Hindlimb muscle (tissue), 1 donor: ENCODE measurements at places on chromosomes 2 and 18. TPM values are rescaled to one million over a fixed set of nuclear protein-coding genes. Genes with fewer than 3 reads are reported as not detected.
A peak's percentile ranks its signal among the peaks of the same experiment; 100 is the strongest.

DNA sequence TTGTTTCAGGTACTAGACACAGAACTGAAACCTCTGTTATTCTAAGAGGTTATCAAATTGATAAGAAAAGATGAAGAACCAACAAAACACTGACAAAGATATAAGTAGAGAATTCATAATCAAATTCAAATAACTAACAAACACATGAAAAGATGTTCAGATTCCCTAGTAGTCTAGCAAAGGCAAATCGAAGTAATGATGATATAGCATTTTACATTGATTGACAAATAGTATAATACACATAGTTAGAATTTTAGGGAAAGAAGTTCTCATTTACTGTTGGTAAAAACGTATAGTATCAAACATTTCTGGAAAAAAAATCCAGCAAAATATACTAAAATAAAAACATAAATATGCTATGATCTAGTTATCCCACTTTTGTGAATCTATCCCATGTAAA lies 50.6 kb downstream of the DNAH7 start:
- no peak for DNase-seq

DNA sequence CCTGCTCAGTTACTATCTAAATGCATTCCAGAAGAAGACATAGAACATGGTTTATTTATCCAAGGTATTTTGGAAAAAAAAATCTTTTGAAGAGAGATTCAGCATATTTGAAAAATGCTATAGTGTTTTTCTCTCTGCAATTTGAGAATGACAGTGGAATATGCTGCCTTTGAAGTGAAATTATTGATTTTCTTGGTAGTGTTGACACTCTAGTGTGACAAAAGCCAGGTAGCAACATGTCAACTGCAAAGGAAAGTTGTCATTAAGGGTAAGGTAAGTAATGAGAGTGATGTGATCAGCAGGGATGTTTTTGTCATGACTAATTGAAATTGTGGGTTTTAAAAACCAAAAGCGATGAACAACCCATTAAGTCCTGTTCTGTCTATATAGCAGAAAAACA lies 1387.1 kb upstream of the TMEFF2 start:
- no peak for DNase-seq

GRCh38 chr2:120452131-120452530 lies 106.2 kb downstream of the INHBB start:
- DNase-seq = no peak

DNA sequence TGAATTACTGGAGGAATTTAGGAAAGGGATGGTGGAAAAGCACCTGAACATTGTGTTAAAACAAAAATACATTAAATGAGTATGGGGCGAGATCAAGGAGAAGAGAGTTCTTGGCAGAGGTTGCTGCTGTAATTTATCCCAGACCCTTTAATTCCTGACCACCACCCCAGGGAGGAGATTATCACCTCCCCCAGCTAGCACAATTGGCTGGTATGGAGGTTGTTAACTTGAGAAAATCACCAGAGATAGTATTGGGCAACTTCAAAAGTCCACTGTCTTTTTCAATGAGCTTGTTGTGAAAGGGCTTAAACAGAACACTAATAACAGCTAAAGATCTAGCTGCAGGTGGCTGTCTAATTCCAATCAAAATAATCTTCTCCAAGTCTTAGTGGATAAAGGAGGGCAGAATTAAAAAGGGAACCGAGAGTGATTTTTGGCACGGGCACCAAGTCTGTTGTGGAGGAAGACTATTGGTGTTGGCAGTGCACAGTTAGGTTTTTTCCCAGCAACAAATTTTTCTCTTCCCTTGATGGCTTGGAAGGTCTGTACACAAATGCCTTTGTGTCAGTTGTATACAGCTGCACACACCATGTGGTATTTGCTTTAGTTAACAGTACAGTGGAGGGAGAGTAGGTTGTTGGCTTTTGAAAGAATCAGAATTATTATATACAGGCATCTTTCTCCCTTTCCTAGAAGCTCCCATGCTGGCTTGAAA lies 289.5 kb downstream of the SLC4A3 start:
- no peak for DNase-seq

DNA sequence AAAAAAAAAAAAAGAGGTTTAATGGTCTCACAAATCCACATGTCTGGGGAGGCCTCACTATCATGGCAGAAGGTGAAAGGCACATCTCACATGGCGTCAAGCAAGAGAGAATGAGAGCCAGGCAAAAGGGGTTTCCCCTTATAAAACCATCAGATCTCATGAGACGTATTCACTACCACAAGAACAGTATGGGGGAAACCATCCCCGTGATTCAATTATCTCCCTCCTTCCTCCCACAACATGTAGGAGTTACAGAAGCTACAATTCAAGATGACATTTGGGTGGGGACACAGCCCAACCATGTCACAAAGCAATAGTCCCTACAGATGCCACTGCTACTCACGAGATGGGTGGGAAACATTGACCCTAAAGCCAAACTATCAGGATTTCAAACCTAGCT lies 392.7 kb upstream of the ID2 start:
- DNase-seq = no peak

- DNase-seq = no peak
These were observed 1.2 kb upstream of the SRBD1 start for GRCh38 chr2:45612285-45612684.

- DNase-seq = no peak
These were observed 457 bp upstream of the SP9 start for GRCh38 chr2:174334278-174334715.

- peak; percentile 88 for DNase-seq
These were observed at the start of the genes BCS1L and ZNF142 for GRCh38 chr2:218659258-218659987. Gene BCS1L (plus strand): TSS chr2:218659683. CDS start chr2:218660988, 1,305 bp downstream. Gene ZNF142 (minus strand): TSS chr2:218659623. CDS start chr2:218656429, 3,194 bp downstream.

- DNase-seq = peak; percentile 85
These were observed 12.0 kb upstream of the E2F6 start for GRCh38 chr2:11477994-11478393.

DNA sequence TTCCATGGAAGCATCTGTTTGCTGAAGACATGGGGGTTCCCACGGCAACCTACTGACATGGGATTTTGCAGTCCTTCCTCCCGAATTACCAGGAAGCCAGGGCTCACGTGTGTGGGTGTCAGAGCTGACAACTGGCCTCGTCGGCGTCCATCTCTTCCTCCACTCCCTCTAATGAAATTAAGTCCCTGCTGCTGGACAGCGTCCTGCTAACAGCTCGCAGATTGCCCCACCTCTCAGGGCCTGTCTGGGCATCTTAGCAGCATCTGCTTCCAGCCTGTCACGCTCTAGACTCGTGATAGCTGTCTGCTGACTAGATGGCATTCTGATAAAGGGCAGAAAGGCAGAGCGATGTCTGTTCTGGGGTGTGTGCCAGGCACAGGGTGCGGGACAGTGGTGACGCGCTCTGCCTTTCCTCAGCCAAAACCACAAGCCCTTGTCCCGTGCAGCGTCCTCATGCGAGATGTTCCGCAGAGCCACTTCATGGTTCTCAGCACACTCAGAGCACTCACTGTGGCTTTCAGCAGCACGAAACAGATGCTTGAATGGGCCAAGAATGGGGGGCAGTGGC lies 161.1 kb downstream of the ARL4C start:
- peak; percentile 79 for DNase-seq

- DNase-seq = peak; percentile 68
These were observed 8.5 kb downstream of the IRS1 start for GRCh38 chr2:226791056-226791486.

GRCh38 chr2:119746836-119747686 lies 12.7 kb upstream of the PTPN4 start:
- DNase-seq = no peak

GRCh38 chr2:119455066-119455718 lies 23.5 kb downstream of the TMEM37 start:
- DNase-seq = no peak

GRCh38 chr2:171316755-171317337 lies 116.9 kb downstream of the METTL8 start:
- DNase-seq = no peak

- no peak for DNase-seq
These were observed 181.5 kb upstream of the SCN7A start for GRCh38 chr2:166675553-166675952.

GRCh38 chr18:23530195-23530594 lies 26.9 kb downstream of the RMC1 start:
- DNase-seq = no peak

DNA sequence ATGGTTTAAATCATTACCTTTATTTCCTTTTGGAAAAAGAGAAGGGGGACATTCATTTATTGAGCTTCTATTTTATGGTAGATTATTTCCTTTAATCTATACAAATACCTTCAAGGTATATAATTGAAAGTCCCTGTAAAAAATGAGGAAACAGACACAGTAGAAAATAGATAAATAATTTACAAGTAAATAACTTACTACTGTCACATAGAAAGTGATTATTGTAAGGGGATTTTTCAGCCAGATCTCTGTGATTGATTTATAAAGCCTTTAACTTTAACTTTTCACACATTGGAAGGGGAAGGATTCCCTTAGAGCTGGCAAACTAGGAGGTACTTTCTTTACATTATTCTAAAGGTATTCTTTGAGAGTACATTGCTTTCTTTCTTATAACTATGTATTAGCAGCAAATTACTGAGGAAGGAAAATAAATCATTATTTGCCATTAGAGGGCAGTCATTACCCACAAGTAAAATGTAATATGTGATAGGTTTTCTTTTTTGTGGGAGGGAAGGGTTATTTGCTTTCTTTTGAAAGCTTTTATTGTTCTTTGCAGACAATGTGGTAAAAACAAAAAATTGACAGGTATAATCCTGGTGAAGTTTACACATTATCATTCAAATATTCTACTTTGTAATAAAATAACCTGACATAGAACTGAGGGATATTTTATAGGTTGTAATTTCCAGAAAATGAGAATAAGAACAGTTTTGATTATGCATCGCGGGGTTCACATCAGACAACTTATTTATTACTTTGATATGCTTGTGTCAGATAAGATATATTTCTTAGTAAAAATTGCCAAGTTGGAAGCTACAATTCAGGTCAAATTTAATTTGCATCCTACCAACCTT lies 24.8 kb upstream of the RPE start:
- DNase-seq = peak; percentile 41

GRCh38 chr2:221551864-221552263 lies 20.2 kb downstream of the EPHA4 start:
- no peak for DNase-seq

- DNase-seq = no peak
These were observed 680.8 kb downstream of the NYAP2 start for GRCh38 chr2:226080334-226080733.

DNA sequence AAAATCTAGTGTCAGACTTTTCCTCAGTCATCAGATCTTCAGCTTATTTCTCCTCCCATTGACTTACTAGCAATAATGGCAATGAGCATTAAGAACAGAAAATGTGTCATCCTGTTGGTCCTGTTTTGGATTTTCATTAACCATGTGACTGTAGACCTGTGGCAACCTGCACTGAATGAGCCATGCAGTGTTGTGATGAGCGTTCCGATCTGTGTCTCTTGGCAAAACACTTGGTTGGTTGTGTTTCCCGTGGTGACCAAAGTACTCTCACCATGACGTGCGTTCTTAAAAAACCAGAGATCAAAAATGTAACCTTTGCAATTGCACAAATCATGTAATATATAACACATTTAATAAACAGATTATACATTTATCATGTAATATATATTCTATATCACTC lies 138.6 kb downstream of the MAP3K20 start:
- no peak for DNase-seq

DNA sequence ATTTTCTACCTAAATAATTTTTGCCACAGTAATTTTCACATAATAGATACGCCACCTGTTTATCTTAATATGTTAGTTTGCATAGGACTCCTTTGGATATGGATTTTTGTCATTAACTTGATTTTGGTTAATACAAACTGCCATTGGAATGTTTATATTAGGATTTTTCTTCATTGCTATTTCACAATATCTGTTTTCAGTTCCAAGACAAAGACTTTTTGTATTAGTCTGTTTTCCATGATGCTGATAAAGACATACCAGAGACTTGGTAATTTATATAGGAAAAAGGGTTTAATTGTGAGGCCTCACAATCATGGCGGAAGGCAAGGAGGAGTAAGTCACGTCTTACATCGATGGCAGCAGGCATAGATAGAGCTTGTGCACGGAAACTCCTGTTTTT lies 503.1 kb upstream of the TMEFF2 start:
- DNase-seq = no peak

DNA sequence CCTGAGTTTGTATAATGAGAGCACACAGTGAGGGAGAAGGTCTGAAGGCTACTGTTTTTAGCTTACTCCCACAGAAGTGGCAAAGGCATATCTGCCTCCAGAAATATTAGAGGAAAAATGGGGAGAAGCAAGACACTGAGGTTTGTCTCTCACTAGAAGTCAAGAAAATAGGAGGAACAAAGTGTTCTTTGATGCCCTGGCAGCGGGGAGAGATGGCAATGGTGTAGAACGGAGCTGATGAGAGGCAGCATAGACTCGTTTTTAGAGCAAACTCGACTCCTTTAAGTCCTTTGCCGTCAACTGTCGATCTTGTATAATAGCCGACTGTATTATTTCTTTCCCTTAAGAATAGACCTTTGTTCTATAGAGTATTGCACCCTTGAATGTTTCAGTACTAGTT lies 73.8 kb downstream of the ANKRD44 start:
- no peak for DNase-seq

GRCh38 chr2:229713371-229714079 lies 830 bp downstream of the DNER start:
- no peak for DNase-seq

Gene ERICH2
- 0.56 TPM for polyA plus RNA-seq

Gene ALPP
- polyA plus RNA-seq = not detected

Gene TMEM178A
- 15.2 TPM for polyA plus RNA-seq

Gene IL36G
- polyA plus RNA-seq = not detected

Gene TSPYL6
- polyA plus RNA-seq = not detected

Gene CCT7
- polyA plus RNA-seq = 174 TPM

Gene KCNF1
- polyA plus RNA-seq = 3.7 TPM

Gene UGT1A3
- not detected for polyA plus RNA-seq
